ENCODE measurements at places on chromosomes 4 and X.

GRCh38 chrX:22147942-22148341 is 115.8 kb downstream of the PHEX start:
- no peak for DNase-seq

- no peak for DNase-seq
Observed at GRCh38 chr4:2127609-2128332, 68.6 kb downstream of the NAT8L start.

DNA sequence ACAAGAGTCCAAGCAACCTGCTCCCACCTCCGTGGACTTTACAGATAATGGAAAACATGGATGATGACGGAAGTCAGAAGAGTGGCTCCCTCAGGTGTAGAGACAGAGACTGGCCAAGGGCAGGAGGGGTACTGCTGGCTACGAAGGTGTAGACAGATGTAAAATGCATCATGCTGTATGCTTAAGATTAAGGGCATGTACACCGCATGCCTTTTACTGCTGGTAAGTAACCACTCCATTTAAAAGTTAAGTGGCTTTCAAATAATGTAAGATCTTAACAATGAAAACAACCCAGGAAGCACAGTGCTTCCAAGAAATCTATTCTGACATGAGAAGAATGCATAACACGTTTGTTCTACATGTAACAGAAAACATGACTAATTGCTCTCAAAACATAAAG is 76.9 kb upstream of the FAM9B start:
- DNase-seq, result no peak

DNA sequence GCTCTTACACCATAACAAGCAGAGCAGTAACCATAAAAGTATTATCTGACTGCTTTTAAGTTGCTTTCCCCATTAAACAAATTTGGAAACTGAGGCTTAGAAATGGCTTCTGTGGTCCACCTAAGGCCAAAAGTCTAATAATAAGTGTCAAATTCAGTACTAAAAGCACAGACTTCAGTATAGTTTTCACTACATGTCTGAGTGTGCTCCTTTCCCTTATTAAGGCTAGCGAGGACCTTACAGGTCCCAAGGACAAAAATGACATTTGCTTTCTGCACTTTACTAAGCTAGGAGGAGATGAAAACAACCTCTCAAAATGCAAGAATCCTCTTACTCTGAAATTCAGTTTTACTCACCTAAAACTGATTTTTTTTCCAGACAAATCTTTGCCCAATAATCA is 127.2 kb downstream of the ENOX2 start:
- DNase-seq, result no peak
